ENCODE measurements at places on chromosomes 12 and 14.

DNA sequence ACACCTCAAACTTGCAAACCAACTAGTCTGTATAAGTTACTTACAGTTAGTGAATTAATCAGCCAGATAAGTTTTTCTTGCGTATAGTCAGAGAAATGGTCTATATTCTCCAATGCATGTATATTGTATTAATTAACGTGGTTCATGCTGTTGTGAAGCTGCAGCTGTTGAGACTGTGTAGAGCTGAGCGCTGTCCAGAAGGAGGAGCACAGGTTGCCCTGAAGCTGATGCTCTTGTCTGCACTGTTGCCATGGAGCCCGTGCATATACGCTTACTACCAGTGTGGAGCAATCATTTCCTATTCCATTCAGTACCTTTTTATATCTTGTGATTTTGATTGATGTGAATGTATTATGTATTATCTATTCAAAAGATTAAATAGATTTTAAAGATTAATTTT is 74.3 kb upstream of the ARID2 start:
- DNase-seq = peak; percentile 6

DNA sequence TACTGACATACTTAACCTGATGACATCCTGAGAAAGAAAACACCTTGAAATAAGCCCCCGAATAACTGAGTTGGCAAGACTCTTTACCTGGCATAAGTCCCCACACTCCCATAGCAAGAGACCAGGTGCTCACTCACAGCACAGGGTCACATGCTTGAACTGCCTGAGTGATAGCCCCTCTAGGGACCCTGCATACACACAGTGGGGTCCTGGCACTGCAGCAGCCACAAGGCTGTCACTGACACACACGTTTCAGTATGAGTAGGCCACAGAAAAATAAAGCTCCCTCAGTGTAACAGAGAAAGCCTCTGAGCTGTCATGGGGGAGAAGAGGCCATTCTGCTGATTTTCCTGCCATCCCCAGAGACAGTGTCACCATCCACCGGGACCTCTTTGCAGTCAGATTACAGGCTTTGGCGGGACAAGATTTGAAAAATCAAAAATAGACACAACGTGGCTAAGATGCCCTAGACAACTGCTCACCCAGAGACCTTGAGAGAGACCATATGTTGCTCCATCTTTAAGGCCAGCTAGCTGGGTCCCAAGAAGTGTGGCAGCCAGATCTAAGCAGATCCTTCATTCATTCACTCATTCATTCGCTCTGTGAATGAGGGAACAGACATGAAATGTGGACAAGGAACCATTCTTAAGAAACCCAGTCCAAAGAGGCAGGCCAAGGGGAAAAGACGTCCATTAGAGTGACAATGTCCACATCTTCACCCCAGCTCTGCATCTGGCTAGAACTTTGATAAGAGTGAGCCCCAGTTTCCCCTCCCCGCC is 1.6 kb downstream of the SCARB1 start:
- DNase-seq = no peak

- DNase-seq = no peak
Measured at GRCh38 chr12:12822886-12823285, 9.7 kb downstream of the DDX47 start.

- no peak for DNase-seq
Measured at GRCh38 chr14:31269634-31270195, 62.1 kb upstream of the HECTD1 start.

GRCh38 chr12:120873226-120873625 is 30.9 kb downstream of the SPPL3 start:
- no peak for DNase-seq
